Activated naive CD8-positive, alpha-beta T cell treated with anti-CD3 and anti-CD28 coated beads for 36 hours (primary cell): ENCODE measurements at places on chromosomes 7 and 10.
A peak's percentile ranks its signal among the peaks of the same experiment; 100 is the strongest.

DNA sequence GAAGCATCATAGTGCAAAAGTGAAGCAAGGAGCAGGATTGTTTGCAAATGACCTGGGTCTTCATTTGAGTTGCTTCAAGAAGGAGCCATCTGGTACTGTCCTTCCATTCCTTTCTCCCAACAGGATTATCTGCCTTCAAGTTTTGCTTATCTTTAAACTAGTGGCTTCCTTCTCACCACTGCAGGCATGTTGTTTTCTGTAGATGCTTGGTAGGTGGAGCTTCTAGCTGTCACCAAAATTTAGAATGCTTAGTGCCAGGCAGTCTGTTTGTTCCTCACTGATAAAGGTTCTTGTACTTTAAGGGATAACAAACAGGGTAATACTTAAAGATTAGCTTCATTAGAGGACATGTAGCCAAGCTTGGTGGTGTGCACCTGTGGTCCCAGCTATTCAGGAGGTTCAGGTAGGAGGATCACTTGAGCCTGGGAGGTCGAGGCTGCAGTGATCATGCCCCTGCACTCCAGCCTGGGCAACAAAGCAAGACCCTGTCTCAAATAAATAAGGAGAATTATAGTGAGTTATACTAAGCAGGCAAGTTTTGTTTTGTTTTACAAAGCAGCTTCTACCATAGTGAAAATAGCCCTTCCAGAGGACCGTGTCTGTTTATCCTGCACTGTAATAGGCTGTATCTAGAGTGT lies 5.7 kb downstream of the ARL5B start:
- no peak for DNase-seq

DNA sequence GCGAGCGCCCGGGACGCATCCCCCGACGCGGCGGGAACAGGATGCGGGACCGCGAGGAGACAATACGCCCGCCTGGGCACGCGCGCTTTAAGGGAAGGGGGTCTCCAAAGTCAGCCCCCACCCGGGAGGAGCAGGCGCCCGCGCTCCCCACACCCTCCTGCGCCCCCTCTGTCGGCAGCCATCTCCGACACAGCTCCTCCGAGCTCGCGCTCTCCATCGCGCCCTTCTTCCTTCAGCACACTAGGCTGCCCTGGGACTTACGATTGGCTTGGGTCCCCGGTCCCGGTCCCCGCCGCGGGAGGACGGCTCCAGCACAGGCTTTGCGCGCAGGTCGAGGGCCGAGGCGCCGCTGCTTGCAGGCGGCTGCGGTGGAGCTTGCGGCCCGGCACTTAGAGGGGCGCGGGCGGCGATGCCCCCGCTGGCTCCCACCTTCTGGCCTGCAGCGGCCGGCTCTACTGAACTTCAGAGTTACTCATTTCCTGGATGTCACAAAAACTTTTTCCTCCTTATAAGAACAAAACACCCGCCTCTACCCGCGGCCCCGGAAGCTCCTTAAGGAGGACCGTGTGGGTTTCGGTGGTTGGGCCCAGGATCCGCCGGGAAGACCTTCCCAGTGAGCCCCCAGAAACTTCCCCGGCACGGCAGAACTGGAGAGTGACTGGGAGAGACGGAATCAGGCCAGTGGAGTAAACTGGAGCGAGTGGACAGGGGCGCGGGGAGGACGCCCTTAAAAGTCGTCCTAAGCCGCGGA lies at the start of gene ITPRIP:
Gene ITPRIP, minus strand, starts transcription at position 481 of the 751 bp plus-strand sequence. CDS start 22,414 bp downstream, outside the sequence.
- DNase-seq: peak; percentile 73

DNA sequence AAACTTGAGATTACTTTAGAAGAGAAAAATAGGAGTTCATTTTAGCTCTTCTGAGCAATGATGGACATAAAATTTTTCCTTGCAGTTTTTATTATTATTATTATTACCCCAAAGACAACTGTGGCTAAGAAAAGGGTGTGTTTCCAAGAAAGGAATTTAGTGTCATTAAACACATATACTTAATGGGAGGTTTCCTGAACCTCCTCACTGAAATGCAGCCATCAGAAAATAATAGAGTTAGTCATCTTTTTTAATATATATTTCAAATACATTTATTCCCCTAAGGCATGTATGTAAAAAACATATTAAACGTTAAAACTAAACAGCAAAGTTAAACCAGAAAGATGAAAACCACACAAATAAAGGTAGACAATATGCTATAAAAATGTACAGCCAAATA lies 66.8 kb downstream of the CRPPA start:
- no peak for DNase-seq

- DNase-seq: no peak
These were observed 90.8 kb upstream of the EEPD1 start for GRCh38 chr7:36062154-36062815.

- DNase-seq: no peak
These were observed 32.0 kb upstream of the ABCB4 start for GRCh38 chr7:87507446-87507845.

GRCh38 chr7:69276011-69276729 lies 322.1 kb upstream of the AUTS2 start:
- DNase-seq: no peak

DNA sequence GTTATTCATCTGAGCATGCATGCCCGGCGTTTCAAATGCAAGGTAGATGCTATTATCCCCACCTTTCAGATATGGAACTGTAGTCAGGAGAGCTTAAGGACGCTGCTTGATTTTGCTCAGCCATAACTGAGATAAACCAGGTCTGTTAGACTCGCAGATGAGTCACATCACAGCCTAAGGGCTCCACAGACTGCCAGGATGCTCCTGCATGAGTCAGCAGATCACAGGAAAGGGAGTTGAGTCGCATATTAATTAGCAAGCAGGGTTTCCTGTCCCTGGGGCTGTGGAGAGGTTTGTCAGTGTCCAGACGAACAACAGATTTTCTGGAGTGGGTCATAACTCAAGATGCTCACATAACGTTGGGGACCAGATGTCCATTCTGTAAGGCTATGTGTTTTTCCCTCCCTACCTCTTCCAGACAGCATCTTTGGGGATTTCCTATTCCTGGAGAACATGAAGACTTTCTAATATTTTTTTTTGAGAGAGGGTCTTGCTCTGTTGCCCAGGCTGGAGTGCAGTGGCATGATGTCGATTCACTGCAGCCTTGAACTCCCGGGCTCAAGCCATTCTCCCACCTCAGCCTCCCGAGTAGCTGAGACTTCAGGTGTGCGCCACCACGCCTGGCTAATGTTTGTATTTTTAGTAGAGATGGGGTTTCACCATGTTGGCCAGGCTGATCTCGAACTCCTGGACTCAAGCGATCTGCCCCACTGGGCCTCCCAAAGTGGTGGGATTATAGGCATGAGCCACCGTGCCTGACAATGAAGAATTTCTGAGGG lies 36.7 kb downstream of the PFKFB3 start:
- DNase-seq: peak; percentile 74

DNA sequence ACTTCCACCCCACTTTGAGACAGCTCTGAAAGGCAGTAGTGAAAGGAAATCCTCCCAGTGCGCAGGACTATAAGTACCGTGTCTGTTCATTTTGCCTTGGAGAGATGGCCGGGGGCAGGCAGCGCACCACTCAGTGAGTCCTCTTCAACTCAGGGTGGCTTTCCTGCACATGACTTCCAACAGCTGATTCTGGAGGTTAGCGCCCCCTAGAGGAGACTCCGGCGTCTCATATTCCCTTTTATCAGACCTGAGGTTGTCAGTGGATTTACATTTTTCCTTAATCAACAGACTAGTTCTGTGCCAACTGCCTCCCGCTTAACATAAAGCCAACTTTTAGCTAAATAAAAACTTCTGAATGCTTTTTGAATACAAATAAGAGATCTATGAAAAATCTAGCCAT lies 101.0 kb downstream of the HERPUD2 start:
- DNase-seq: no peak

- no peak for DNase-seq
These were observed 81.4 kb downstream of the SPDYE5 start for GRCh38 chr7:75573477-75574019.

DNA sequence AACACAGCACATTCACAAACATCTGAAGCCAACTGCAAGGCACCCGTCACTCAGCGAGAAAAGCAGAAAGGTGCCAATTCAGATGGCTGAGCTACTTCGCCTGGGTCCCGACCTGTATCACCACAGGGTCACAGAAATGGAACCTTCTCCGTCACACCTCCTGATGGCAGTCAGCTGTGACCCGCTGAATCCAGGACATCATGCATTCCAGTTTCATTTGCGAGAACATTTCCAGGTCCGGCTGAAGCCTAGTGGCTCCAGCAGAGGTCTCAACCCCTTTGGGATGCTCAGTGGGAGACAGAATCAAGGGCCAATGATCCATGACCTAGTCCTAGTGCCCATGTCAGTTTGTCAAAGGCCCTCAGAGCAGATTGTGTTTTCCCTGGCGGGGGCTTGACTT lies 193.6 kb upstream of the KLF14 start:
- DNase-seq: no peak

DNA sequence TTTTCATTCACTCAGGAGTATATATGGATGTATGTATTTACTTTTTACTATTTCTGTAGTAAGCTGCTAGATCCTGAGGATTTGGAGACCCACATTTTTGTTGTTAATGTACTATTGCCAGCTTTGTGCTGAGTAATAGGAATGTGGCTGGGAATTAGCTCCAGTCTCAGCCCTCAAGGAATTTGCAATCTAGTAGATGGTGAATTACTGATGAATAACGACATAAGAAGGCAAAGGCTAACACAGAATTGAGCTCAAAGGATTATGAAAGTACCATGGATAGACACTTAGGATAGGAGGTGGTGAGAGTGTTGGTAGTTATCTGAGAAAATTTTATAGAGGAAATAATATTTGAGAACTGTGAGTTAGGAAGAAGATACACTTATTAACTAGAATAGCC lies 19.9 kb downstream of the CASD1 start:
- DNase-seq: no peak

DNA sequence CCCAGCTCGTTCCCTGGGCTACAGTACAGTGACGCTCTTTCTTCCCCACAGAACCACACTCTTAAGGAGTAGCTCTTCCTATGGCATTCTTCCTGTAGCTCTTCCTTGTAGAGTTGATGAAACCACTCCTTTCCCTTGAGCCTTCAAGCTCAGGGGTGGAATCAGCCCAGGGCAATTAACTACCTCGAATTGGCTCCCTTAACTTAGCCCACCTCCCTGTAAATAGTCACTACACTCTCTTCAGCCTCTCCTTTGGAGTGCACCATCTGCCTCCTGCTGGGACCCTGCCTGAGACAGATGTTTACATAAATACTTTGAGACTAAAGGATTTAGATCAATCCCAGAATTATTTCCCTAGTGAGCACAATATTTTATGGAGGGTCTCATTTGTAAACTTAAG lies 537.8 kb upstream of the AUTS2 start:
- DNase-seq: no peak

DNA sequence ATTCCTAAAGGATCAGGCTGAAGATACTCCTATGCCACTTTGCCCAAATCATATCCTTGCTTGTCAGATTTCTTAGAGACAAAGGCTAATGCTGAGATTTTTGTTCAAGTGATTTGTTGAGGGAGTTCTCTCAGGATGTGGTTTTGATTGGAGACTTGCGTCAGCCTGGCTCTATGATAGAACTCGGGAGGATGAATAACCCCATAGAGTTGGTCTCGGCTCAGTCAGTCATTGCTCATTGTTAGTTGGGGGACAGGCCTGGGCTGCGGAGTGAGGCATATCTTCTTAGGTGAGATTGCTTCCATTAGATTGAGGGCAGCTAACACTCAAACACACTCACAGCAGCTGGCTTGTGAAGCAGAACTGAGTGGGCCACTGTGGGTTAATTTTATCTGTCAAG lies 203.4 kb downstream of the KIF20B start:
- DNase-seq: no peak

GRCh38 chr10:79397575-79398303 lies 47.7 kb downstream of the ZCCHC24 start:
- no peak for DNase-seq

DNA sequence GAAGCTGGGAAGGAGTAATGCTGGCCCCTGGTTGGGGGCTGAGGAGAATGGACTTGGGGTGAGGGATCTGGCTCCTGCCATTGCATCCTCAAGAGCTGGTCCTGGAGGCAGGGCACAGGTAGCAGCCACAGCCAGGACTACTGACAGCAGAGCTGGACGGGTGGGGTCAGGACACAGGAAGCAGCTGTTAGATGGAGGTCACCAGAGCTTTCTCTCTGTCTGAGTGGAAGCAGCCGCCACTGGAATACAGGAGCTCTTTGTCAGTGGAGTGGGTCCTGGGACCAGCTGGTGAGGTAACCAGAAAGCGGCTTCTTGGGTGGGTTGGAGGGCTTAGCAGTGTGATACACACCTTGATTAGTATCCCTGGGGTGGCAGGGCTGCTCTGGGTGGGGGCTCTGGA lies 58.1 kb upstream of the AQP1 start:
- no peak for DNase-seq

- DNase-seq: no peak
These were observed 507.3 kb upstream of the GALNT17 start for GRCh38 chr7:70624500-70625103.

GRCh38 chr10:119940487-119940886 lies 48.0 kb downstream of the SEC23IP start:
- no peak for DNase-seq

DNA sequence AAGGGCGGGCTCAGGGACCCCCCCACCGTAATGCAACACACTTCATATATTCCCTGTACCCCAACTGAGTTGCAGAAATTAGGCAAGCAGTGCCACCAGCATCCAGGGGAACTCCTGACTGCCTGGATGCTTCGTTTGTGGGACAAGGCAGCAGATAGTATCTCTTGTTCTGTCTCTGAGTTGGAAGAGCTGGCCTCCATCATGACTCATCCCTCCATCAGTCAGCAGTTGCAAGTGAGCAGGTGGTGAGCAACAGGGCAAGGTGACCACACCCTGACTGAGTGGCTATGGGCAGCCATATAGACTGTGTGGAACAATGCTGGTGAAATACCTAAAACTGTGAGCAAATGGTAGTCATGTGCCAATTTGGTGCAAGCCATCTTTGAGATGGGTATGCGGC lies 22.8 kb upstream of the ADAMTS14 start:
- no peak for DNase-seq

DNA sequence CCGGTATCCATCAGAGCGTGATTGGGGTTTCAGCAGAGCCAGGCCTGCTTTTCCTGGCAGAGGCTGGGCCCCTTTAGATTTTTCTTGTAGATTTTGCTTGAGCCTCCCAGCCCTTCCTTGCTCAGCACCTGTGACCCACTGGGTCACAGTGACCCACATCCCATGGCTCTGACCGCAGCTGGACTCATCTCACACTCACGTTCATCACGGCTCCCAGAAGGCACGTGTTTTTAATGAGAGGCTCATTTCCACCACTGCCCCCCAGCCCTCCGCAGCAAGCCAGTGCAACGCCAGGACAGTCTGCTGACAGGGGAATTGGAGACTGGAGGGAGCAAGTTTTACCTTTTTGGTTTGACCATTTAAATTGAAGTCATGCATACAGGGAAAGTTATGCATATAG lies 155.7 kb downstream of the CUX1 start:
- DNase-seq: no peak

DNA sequence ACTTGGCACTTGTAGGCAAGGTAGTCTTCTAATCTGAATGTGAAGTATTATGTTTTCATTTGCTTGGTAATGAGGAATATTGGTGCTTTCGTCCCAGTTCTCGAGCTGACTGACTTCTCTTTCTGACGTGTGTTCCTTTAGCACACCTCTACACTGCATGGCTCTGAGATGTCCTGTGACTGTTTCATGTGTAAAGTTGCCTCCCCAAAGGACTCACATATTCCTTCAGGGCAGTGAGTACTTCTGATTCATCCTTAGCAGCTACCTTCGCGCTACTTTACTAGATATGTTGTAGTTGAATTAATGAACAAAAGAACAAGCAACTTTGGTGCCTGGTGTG lies 113.7 kb downstream of the EGFR start:
- no peak for DNase-seq

GRCh38 chr7:137328373-137329120 lies 15.0 kb downstream of the PTN start:
- no peak for DNase-seq

GRCh38 chr7:43834463-43835251 lies 34.7 kb downstream of the MRPS24 start:
- DNase-seq: peak; percentile 29

GRCh38 chr10:125482637-125483036 lies 200.3 kb downstream of the TEX36 start:
- no peak for DNase-seq
